ENCODE measurements at places on chromosomes 13 and 19.

GRCh38 chr19:35513628-35514281, at the start of gene DMKN:
DMKN (minus strand) TSS chr19:35513649; CDS start chr19:35513475, 174 bp downstream.
- DNase-seq, result no peak

DNA sequence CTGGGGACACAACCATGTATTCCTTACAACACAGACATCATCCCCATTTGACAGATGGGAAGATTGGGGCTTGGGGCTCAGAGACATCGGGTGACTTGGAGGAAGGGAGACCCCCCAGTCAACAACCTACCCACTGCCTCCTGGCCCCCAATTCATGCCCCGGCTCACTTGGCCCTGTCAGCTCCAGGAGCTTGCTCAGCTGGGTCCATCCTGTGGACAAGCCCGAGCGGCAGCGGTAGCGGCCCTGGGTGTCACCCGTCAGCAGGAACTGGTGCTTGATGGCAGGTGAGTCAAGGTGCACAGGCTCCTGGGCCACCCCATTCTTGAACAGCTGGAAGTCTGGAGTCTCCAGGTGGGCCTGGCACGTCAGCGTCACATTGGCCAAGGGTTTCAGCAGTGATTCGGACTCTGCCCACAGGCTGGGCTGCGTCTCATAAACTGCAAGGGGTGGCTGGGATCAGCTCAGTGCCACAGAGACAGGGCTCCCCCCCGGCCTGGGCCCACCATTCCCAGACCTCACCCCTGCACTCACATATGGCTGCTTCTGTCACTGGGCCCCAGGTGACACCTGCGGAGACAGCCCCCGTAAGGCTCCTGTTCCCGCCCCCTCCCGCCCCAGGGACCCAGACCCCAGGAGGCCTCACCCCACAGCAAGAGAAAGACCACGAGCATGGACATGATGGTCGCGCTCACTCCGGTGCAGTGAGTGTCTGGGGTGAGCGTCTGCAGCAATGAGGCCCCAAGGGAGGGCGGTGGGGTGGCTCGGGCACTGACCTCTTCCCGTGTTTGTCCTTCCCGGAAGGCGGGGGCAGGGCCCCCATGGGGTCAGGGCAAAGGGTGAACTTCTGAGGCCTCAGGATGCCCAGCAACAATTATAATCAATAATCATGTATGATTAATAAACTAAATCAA, at the start of gene A1BG:
A1BG (minus strand) TSS at position 733 of the 912 bp plus-strand sequence; CDS start at position 678, 55 bp downstream.
- no peak for DNase-seq

- no peak for DNase-seq
These were observed at the start of gene HSPB6 for GRCh38 chr19:35756377-35757230. HSPB6 (minus strand) TSS chr19:35757029; CDS start chr19:35757008, 21 bp downstream.

GRCh38 chr19:19544257-19544953, 6.3 kb downstream of the CILP2 start:
- DNase-seq, result no peak

GRCh38 chr13:41034881-41035280, 15.8 kb upstream of the ELF1 start:
- no peak for DNase-seq

DNA sequence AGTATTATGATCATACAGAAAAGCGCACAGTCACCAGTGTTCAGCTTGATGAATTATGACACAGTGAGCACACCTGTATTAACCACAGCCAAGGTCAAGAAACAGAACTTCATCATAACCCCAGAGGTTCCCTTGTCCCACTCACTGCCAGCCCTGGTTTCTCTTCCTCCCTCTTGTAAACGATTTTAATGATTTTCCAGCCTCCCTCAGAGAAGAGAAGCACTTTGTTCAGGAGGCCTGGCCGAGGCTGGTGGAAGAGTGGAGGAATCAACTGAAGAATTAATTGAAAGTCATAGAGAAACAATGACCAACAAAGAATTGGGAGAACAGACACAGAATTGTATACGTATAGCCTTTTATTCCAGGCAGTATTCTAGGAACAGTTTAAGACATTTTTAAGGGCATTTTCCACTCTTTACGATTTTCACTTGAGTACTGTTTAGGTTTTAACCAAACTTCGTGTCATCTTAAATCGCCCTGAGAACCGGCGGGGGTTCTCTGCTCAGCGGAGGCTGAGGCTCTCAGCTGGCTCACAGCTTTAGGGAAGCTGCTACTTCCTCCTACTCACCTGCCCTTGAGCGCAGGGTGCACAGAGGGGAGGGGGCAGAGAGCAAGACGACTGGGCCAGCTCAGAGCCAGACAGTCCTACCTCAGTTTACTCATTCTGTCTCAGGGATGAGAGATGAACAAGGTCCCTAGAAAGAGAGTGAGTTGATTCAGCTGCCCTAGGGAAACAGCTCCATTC, 108.6 kb downstream of the AKAP11 start:
- DNase-seq, result no peak

- DNase-seq, result peak; percentile 62
These were observed at the start of gene ETHE1 for GRCh38 chr19:43526884-43527859. ETHE1 (minus strand) TSS chr19:43527201; CDS start chr19:43527177, 24 bp downstream.

DNA sequence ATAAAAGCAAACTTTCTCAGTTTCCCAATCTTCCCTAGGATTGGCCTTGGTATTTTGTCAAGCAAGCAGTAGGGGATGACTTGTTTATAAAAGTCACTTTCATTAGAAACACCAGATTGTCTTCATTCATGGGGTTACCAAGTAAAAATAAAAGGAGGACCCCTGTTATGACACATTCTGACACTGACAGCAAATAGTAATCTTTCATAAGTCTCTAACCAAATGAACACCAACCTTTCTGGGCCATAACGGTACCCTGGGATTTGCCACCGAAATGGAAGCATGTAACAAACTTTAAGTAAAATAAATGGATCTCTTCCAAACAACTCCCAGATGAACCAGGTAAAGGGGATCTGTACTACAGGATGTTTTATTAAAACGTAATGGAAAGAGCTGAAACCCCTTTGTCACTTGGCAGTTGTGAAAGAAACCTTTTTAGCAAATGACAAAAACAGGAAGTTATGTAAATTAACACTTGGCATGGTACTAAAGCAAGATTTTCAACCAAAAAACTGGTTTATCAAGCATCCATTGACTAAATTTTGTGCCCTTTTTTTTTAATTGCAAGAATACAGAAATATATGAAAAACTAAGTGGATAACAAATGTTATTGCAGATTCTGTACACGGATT, 335.6 kb downstream of the RBM26 start:
- no peak for DNase-seq

GRCh38 chr19:4292515-4292914, 9.7 kb downstream of the TMIGD2 start:
- no peak for DNase-seq

DNA sequence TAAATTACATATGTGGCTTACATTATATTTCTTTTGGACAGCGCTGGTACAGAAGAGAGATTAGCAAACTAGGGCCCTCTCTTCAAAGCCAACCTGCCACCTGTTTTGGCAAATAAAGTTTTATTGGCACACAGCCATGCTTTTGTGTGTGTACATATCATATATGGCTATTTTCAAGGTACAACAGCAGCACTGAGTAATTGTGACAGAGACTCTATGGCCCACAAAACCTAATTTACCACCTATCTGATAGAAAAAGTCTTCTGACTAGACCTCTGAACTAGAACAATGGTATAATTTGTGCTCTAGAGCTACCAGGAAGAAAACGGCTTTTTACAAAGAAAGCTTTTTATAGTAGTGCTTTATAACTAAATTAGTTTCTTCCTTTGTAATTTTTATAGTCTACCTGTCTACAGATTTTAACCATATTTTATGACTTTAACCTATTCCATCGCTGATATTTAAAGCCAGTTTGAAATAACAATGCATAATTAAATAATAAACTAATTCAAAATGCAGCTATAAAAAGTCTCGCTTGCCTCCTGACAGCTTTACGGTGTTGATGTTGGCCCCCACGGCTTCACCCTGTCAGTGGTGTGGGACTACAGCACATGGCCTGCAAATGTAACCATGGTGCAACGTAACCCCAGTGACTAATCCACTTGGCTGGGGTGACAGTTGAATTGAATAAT, 17.7 kb upstream of the DPY19L3 start:
- DNase-seq, result no peak

DNA sequence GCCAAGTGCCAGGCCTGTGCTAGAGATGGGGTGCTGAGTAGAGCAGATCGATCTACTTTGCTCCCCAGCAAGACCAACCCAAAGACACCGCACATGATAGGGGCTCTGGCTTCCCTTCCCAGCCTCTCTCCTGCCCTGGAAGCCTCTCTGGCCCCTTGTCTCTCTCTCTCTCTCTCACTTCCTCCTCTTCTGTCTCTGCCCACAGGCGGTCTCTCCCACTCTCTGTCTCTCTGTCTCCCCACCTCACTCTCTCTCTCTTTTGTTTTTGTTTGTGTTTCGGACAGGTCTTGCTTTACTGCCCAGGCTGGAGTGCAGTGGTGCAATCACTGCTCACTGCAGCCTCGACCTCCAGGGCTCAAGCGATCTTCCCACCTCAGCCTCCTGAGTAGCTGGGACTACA, 1.3 kb downstream of the SELENOV start:
- no peak for DNase-seq

DNA sequence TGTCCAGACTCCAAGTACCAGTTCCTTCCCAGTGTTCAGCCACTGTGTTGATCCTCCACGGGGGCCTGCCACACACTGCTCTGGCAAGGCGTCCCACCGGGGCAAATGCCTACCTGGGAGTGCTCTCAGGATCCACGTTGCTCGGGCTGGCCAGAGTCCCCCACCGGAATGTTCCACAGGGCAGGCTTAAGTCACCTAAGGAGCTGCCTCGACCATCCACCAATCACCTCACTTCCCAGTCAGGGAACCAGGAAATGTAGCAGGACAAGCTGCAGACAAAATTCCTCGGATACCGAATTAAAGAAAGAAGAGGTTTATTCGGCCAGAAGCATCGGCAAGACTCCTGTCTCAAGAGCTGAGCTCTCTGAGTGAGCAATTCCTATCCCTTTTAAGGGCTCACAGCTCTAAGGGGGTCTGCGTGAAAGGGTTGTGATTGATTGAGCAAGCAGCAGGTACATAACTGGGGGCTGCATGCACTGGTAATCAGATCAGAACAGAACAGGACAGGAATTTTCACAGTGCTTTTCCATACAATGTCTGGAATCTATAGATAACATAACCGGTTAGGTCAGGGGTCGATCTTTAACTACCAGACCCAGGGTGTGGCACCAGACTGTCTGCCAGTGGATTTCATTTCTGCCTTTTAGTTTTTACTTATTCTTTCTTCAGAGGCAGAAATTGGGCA, 56.9 kb upstream of the EDNRB start:
- no peak for DNase-seq

- no peak for DNase-seq
These were observed 45.1 kb downstream of the TMEM255B start for GRCh38 chr13:113804017-113804702.

GRCh38 chr13:75170311-75170710, 311.7 kb downstream of the TBC1D4 start:
- no peak for DNase-seq

DNA sequence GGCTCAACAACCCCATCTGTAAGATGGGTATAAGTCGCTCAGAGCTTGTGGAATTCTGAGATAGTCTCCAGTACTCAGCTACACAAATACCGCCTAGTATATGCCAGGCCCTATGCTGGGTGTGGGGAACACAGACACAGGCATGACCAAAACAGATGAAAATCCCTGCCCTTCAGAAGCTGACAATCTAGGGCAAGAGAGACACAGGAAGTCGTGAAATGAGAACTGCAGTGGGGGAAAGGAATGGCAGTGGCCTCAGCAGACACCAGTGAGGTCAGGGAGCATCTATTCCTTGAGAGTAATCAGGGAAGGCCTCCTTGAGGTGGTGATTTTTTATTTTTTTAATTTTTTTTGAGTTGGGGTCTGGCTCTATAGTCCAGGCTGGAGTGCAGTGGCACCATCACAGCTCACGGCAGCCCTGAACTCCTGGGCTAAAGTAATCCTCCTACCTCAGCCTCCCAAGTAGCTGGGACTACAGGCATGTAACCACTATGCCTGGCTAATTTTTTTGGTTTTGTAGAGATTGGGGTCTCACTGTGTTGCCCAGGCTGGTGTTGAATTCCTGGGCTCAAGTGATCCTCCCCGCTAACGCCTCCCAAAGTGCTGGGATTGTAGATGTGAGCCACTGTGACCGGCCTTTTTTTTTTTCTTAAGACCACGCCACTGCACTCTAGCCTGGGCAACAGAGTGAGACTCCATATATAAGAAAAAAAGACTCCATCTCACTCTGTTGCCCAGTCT, 3.2 kb downstream of the TMIGD2 start:
- DNase-seq, result no peak

DNA sequence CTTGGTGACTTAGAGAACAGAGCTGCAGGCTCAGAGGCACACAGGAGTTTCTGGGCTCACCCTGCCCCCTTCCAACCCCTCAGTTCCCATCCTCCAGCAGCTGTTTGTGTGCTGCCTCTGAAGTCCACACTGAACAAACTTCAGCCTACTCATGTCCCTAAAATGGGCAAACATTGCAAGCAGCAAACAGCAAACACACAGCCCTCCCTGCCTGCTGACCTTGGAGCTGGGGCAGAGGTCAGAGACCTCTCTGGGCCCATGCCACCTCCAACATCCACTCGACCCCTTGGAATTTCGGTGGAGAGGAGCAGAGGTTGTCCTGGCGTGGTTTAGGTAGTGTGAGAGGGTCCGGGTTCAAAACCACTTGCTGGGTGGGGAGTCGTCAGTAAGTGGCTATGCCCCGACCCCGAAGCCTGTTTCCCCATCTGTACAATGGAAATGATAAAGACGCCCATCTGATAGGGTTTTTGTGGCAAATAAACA, 9.9 kb downstream of the APOC1 start:
- DNase-seq, result peak; percentile 38

GRCh38 chr19:40604171-40604646, 3.0 kb downstream of the LTBP4 start:
- DNase-seq, result no peak

GRCh38 chr19:49440439-49441209, 703 bp downstream of the SLC17A7 start:
- no peak for DNase-seq

GRCh38 chr13:23344931-23345595, 88.4 kb downstream of the SACS start:
- no peak for DNase-seq

DNA sequence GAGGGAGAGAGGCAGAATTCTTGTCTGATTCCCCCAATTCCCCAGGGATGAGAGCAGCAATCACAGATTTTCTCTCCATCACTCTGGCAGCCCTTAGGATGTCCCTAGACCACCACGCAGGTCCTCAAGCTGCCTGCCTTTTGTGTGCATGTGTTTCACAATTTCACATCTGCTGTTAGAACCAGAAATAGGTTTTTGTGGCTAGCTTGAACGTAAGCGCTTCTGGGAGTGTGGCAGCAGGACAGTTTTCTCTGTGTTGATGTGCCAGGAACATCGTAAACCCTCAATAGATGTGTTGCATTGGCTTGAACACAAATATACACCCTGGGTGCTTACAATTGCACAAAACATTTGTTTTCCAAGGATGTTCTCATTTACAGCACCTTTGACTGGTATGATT, 78.8 kb upstream of the TMTC4 start:
- no peak for DNase-seq

GRCh38 chr19:50000841-50001557, 24.2 kb downstream of the VRK3 start:
- no peak for DNase-seq

GRCh38 chr13:23963184-23963931, 66.1 kb upstream of the C1QTNF9B start:
- DNase-seq, result no peak

DNA sequence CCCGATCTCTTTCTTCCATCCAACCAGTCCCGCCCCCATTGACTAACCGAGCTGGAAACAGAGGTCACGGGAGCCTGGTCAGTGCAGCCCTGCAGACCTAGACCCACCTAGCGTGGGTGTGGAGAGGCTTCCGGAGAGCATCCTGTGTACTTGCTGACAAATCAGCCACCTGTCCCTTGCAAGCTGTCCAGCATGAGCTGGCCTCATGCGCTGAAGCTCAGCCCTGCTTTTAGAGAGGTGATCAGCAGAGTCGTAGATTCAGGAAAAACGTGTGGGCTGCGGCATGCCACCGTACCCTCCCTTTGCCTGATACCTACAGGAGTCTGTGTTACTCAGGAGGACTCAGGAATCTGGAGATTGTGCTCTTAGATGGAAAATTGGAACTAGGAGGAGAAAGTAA, 80.3 kb upstream of the UQCRFS1 start:
- no peak for DNase-seq
